ENCODE measurements at places on chromosomes 5 and 9.

DNA sequence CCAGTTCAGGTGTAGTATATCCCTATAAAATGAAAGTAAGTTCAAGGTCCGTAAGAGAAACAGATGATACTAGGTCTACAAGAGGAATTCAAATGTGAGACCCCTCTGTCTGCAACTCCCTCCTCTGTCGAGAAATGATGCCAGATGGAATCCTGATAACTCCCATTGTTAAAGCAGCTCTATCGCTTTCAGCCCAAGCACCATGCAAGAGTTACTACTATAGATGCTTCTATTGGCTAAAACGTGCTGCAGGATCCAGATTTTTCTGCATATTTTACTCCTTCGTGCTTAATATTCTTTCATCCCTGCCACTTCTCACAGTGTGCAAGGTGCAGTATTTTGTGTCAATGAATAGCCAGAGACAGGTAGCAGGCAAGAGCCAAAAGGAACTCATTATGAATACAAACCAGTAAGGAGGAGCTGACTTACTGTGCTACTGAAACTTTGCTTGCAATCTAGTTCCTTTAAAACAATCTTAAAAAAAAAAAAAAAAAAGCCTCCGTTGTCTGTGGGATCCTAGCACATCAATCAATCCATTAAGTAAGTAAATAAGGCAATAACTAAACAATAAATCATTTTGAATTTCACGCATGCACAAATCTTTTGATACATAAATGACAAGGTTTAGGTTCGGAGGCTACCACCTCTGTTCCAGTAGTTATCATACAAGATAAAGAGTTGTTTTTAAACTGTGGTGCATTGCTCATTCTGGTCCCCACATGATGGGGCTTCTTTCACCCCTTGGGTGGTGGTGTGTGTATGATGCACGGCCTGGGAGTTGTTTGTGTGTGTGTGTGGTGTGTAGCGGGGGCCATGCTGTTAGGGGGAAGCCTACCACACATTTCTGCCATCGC is 151.1 kb upstream of the MPDZ start:
- no peaks in the 10 kb centered on the region for H3K27me3 ChIP-seq
- H3K4me1 ChIP-seq: no peaks in the 10 kb centered on the region
- H3K27ac ChIP-seq: no peak overlapping the region
- no peaks in the 10 kb centered on the region for H3K36me3 ChIP-seq
- no peak overlapping the region for H3K4me3 ChIP-seq

DNA sequence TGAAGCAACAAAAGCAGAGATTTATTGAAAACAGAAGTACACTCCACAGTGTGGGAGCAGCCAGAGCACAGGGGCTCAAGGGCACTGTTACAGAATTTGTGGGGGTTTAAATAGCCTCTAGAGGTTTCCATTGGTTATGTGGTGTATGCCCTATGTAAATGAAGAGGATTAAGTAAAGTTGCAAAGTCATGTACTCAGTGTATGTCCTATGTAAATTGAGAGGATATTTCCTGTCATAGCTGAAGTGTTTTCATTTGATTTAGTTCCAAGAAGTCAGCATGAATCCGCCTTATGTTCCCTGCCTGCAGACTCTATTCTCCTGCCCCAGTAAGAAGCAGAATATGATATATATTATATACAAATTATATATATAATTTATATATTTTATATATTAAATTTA is 966.0 kb upstream of the COX7C start:
- no peak overlapping the region for H3K27ac ChIP-seq
- H3K36me3 ChIP-seq: no peaks in the 10 kb centered on the region
- no peak overlapping the region for H3K4me3 ChIP-seq
- H3K4me1 ChIP-seq: no peaks in the 10 kb centered on the region

DNA sequence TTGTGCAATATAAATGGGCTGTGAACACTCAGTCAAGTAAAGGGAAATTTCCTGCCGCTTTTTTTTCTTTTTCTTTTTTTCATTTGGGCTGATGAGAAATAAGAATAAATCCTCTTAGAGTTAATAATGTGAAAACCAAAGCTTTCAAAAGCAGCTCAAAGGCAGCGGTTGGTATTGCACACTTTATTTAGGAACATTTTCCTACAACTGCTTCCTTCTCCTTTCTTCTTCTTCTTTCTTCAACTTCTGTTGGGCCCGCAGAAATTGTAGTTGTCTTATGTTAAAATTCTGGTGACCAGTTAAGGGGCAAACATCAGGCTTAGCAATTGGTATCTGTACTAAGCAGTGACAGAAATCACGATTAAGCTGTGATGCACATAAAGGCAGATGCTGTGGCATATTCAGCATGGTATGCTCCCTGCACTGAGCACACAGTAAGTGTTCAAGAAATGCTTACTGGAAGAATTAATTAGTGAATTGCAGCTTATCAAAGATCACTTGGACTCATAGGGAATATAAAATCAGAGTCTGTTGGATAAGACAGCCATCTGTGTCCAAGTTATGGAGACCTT is 85.4 kb downstream of the ANKRD55 start:
- no peaks in the 10 kb centered on the region for H3K36me3 ChIP-seq
- H3K4me1 ChIP-seq: no peaks in the 10 kb centered on the region
- no peak overlapping the region for H3K4me3 ChIP-seq
- H3K27ac ChIP-seq: no peak overlapping the region
- no peaks in the 10 kb centered on the region for H3K27me3 ChIP-seq

DNA sequence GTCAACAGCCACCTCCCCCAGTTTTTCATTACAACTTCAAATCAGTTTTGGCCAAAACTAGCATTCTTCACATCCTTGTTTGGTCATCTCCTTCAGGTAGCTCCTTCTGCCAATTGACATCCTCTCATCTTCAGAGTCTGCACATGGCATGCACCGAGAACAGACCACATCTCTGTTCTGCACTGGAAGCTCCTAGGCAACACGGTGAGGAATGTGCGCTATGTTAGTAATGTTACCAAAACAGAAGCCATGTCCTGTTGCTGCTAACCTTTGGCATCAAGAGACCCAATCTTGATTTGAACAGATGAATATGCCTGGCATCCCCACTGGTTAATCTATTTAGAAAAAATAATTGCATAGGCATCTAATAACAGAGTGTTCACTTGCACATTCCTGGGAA is 5.1 kb upstream of the HK3 start:
- no peak overlapping the region for H3K4me3 ChIP-seq
- H3K27me3 ChIP-seq: no peaks in the 10 kb centered on the region
- DNase-seq: no peak
- H3K4me1 ChIP-seq: no peaks in the 10 kb centered on the region

DNA sequence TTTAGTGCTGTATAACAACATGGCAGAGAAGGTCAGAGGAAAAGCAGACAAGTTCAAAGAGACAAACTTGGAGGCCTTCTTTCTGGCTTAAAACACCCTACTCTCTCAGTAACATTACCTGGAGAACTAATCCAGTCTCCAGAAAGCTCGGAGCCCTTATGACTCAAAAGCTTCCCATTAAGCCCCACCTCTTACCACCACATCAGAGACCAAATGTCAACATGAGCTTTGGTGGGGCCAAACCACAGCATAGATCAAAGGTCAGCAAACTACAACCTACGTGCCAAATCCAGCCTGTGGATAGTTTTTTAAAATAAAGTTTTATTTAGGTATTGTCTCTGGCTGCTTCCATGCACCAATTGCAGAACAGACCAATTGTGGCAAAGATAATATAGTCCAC is 589.9 kb downstream of the DNAH5 start:
- H3K4me3 ChIP-seq: no peak overlapping the region
- H3K27me3 ChIP-seq: no peaks in the 10 kb centered on the region
- DNase-seq: no peak
- no peaks in the 10 kb centered on the region for H3K36me3 ChIP-seq
- H3K27ac ChIP-seq: no peak overlapping the region
- H3K4me1 ChIP-seq: no peaks in the 10 kb centered on the region

GRCh38 chr5:91403438-91403837 is 20.3 kb upstream of the ARRDC3 start:
- DNase-seq: no peak
- H3K4me1 ChIP-seq: no peaks in the 10 kb centered on the region
- no peaks in the 10 kb centered on the region for H3K36me3 ChIP-seq
- H3K27ac ChIP-seq: no peak overlapping the region
- H3K4me3 ChIP-seq: no peak overlapping the region

GRCh38 chr9:27485158-27485557 is 38.9 kb upstream of the IFNK start:
- no peak overlapping the region for H3K4me3 ChIP-seq
- no peak for DNase-seq
- no peaks in the 10 kb centered on the region for H3K27me3 ChIP-seq
- no peaks in the 10 kb centered on the region for H3K36me3 ChIP-seq

- no peak for DNase-seq
- H3K4me1 ChIP-seq: no peaks in the 10 kb centered on the region
- no peak overlapping the region for H3K27ac ChIP-seq
- no peak overlapping the region for H3K4me3 ChIP-seq
Measured at GRCh38 chr5:6673963-6674362, 39.3 kb upstream of the TENT4A start.

- no peak for DNase-seq
- H3K4me1 ChIP-seq: no peaks in the 10 kb centered on the region
- no peak overlapping the region for H3K27ac ChIP-seq
- H3K4me3 ChIP-seq: no peak overlapping the region
- H3K36me3 ChIP-seq: no peaks in the 10 kb centered on the region
Measured at GRCh38 chr9:79447762-79448161, 124.0 kb upstream of the TLE4 start.

GRCh38 chr5:169534311-169534880 is 49.2 kb upstream of the SPDL1 start:
- H3K4me1 ChIP-seq: no peaks in the 10 kb centered on the region
- no peaks in the 10 kb centered on the region for H3K27me3 ChIP-seq
- no peak overlapping the region for H3K4me3 ChIP-seq
- DNase-seq: no peak
- H3K36me3 ChIP-seq: no peaks in the 10 kb centered on the region

GRCh38 chr9:135641745-135642144 is 2.4 kb upstream of the GLT6D1 start:
- no peak for DNase-seq
- no peaks in the 10 kb centered on the region for H3K36me3 ChIP-seq
- no peak overlapping the region for H3K27ac ChIP-seq
- no peak overlapping the region for H3K4me3 ChIP-seq
- H3K4me1 ChIP-seq: no peaks in the 10 kb centered on the region

GRCh38 chr9:83986195-83986594 is 5.6 kb downstream of the RMI1 start:
- no peak overlapping the region for H3K27ac ChIP-seq
- no peak for DNase-seq
- no peaks in the 10 kb centered on the region for H3K27me3 ChIP-seq
- no peaks in the 10 kb centered on the region for H3K36me3 ChIP-seq
- H3K4me1 ChIP-seq: peaks cover 13% of the 10 kb centered on the region
- H3K4me3 ChIP-seq: no peak overlapping the region

DNA sequence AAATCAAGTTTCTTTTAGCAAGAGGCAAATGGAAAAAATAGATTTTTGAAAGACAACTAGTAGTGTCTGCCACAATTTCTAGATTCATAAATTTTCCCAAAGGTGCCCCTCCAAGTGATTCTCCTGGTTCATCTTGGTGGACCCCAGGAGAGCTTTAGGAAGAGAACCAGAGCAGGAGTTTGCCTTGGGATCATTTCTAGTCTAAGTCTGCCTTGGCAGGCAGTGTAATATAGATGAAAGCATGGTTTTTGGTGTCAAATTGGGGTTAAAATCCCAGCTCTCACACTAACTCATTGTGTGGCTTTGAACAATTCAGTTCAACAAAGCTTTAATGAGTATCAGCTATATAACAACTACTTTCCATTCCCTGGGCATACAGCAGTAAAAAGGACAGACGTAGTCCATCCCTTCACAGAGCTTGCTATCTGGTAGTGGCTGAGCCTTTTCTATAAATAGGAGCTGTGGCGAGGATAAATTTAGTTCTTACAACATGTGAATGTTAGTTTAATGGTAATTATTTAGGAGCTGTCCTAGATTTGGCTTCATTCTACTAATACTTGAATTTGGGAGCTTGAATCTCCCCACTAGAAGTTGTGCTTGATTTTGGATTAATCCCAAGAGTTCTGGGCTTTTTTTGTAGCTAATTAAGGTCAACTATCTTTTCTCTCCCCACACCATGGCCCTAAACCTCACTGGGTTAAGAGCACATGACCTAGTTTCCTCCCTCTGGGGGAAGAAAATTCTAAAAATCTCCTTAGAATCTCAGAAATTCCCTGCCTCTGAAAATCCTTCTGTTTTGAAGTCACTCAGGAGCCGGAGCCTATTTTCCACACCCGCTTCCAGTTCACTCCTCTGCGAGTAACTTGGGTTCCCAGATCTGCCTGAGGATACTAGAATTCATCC is 197.8 kb downstream of the PCSK1 start:
- no peak overlapping the region for H3K4me3 ChIP-seq
- H3K4me1 ChIP-seq: no peaks in the 10 kb centered on the region
- no peak for DNase-seq

- no peaks in the 10 kb centered on the region for H3K27me3 ChIP-seq
- no peak overlapping the region for H3K4me3 ChIP-seq
- DNase-seq: no peak
- H3K27ac ChIP-seq: no peak overlapping the region
- H3K36me3 ChIP-seq: no peaks in the 10 kb centered on the region
- no peaks in the 10 kb centered on the region for H3K4me1 ChIP-seq
Measured at GRCh38 chr9:90546200-90546599, 96.4 kb downstream of the DIRAS2 start.

GRCh38 chr5:170581211-170581610 is 77.4 kb downstream of the KCNIP1 start:
- H3K27me3 ChIP-seq: no peaks in the 10 kb centered on the region
- H3K4me3 ChIP-seq: no peak overlapping the region
- H3K27ac ChIP-seq: no peak overlapping the region

DNA sequence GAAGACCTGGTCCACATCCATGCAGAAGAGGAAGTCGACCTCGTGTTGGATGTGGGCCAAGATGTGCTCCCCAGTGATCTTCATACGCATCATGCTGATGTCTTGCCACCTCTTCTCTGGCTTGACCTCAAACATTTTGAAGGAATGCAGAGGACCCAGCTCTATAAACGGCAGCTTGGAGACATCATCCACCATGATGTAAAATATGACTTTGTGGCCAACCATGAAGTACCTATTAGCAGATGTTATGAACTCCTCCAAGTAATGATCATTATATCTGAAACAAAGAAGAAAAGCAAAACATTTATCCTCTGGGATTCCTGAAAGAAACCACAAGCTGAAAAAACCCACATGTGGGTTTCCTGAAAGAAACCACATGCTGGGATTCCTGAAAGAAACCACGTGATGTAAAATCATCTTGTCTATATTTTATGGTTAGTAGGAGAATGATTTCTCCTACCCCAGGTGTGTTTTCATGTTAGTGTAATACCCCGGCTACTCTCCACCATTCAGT is 52.3 kb downstream of the GGTA1 start:
- no peak overlapping the region for H3K27ac ChIP-seq
- H3K36me3 ChIP-seq: no peaks in the 10 kb centered on the region
- H3K4me1 ChIP-seq: no peaks in the 10 kb centered on the region
- no peak overlapping the region for H3K4me3 ChIP-seq
- no peak for DNase-seq
- no peaks in the 10 kb centered on the region for H3K27me3 ChIP-seq

GRCh38 chr9:34520505-34521385 is 2.0 kb downstream of the ENHO start:
- no peaks in the 10 kb centered on the region for H3K27me3 ChIP-seq
- peaks cover 6% of the 10 kb centered on the region for H3K4me1 ChIP-seq
- H3K27ac ChIP-seq: no peak overlapping the region
- H3K36me3 ChIP-seq: no peaks in the 10 kb centered on the region
- DNase-seq: no peak
- H3K4me3 ChIP-seq: no peak overlapping the region

Data from vagina (tissue), 2 donors.